ENCODE measurements at places on chromosomes 12 and 14. TPM values are rescaled to one million over a fixed set of nuclear protein-coding genes. Genes with fewer than 3 reads are reported as not detected.

HCAR2 gene
- total RNA-seq, result not detected

DYRK2 gene
- total RNA-seq, result 21.5 TPM

JPH4 gene
- 49.2 TPM for total RNA-seq

FBRSL1 gene
- total RNA-seq, result 58.5 TPM

MORN3 gene
- total RNA-seq, result not detected

MYF5 gene
- total RNA-seq, result not detected

GDF3 gene
- total RNA-seq, result not detected

ADAM20 gene
- total RNA-seq, result 0.51 TPM

GRCh38 chr14:103179094-103179493 is 55.8 kb downstream of the TNFAIP2 start:
- no peaks in the 10 kb centered on the region for H3K27me3 ChIP-seq
- no peak overlapping the region for H3K4me3 ChIP-seq
- H3K36me3 ChIP-seq, result no peaks in the 10 kb centered on the region
- no peaks in the 10 kb centered on the region for H3K4me1 ChIP-seq
- DNase-seq, result no peak
- no peak overlapping the region for H3K27ac ChIP-seq

DNA sequence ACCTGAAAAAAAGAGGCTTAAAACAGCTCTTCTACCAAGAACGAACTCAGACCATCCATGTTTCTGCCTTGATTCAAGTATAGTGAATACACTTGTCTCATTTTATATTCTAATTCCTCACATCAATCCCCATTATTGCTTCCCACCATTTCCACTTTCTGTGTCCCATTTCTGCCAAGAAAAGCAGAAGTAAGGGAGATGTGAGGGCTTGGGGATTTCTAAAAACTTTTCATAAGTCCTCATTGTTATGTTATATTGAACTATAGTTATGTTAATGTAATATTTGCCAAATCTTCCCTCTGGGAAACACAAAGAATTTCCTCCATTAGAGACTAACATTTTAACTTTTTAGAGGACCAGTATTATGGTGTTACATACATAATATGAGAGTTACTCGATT is 48.2 kb upstream of the PSMA6 start:
- H3K27ac ChIP-seq, result no peak overlapping the region
- H3K4me1 ChIP-seq, result no peaks in the 10 kb centered on the region
- no peaks in the 10 kb centered on the region for H3K27me3 ChIP-seq
- no peak for DNase-seq
- no peak overlapping the region for H3K4me3 ChIP-seq
- H3K36me3 ChIP-seq, result no peaks in the 10 kb centered on the region

- peak overlapping the region; percentile 59 for H3K4me3 ChIP-seq
- H3K27ac ChIP-seq, result no peak overlapping the region
- H3K36me3 ChIP-seq, result no peaks in the 10 kb centered on the region
- no peak for DNase-seq
- peaks cover 13% of the 10 kb centered on the region for H3K4me1 ChIP-seq
Observed at GRCh38 chr14:55028066-55028465, 1.0 kb downstream of the SOCS4 start.

DNA sequence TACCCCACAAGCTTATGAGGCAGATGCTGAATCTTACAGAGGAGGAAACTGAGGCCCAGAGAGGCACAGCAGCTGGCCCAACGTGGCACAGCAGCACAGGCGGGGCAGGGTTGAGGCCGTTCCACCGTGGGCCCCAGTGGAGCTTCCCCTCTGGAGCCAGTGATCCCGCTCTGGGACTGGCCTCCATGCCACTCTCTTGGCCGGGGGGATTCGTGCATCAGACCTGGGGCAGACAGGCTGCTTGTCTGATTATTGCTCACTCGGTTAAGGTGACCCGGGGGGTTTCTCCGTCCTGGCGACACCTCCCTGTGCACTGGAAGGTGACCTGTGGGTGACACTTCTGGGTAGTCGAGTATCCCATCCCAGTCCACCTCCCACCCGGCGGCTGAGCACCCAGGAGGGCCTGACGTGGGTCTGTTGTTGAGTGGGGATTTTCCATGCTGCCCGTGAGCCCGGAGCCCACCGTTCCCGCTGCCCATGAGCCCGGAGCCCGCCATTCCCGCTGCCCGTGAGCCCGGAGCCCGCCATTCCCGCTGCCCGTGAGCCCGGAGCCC is 27.8 kb downstream of the NOC4L start:
- no peak overlapping the region for H3K4me3 ChIP-seq
- no peaks in the 10 kb centered on the region for H3K4me1 ChIP-seq
- H3K27ac ChIP-seq, result no peak overlapping the region
- peaks cover 33% of the 10 kb centered on the region for H3K27me3 ChIP-seq
- DNase-seq, result no peak

- no peaks in the 10 kb centered on the region for H3K36me3 ChIP-seq
- no peaks in the 10 kb centered on the region for H3K27me3 ChIP-seq
- no peak for DNase-seq
- peaks cover 4% of the 10 kb centered on the region for H3K4me1 ChIP-seq
- no peak overlapping the region for H3K4me3 ChIP-seq
Observed at GRCh38 chr14:61545726-61546455, 149.4 kb upstream of the HIF1A start.

DNA sequence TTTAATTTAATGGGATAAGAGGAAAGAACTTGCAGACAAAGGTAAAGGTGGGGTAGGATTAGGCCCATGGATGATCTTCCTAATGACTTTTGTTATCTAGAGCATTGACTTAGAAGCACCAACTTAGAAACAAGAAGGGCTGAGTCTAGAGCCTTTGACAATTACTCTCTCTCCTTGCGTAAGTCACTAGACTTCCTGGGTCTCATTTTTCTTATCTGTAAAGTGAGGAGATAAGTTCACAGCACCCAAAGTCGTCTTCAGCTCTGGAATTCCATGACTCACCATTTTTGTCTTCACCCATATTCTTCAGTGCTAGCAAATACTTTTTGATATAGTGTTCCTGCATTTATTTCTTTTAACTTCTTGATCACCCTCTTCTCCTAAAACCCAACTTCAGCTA is 75.7 kb downstream of the SSPN start:
- no peak for DNase-seq
- H3K4me1 ChIP-seq, result no peaks in the 10 kb centered on the region
- peak overlapping the region; percentile 40 for H3K27ac ChIP-seq
- no peaks in the 10 kb centered on the region for H3K27me3 ChIP-seq
- H3K36me3 ChIP-seq, result no peaks in the 10 kb centered on the region
- H3K4me3 ChIP-seq, result no peak overlapping the region

DNA sequence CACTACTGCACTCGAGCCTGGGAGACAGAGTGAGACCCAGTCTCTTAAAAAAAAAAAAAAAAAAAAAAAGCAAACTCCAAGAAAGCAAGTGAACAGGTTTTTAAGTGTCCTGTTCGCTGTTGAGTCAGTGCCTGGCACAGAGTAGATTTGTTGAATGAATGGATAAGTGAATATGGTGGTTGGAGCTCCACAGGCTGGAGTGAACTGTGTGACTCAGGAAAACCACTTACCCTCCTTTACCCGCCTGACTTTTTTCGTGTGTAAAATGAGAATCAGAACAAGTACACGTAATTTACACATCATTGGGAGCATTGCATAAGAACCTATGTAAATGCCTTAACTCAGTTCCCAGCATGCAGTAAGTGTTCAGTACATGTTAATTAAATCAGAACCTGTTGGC is 24.0 kb upstream of the ESRRB start:
- peaks cover 3% of the 10 kb centered on the region for H3K4me1 ChIP-seq
- no peaks in the 10 kb centered on the region for H3K36me3 ChIP-seq
- no peak for DNase-seq
- no peak overlapping the region for H3K4me3 ChIP-seq
- H3K27ac ChIP-seq, result no peak overlapping the region

DNA sequence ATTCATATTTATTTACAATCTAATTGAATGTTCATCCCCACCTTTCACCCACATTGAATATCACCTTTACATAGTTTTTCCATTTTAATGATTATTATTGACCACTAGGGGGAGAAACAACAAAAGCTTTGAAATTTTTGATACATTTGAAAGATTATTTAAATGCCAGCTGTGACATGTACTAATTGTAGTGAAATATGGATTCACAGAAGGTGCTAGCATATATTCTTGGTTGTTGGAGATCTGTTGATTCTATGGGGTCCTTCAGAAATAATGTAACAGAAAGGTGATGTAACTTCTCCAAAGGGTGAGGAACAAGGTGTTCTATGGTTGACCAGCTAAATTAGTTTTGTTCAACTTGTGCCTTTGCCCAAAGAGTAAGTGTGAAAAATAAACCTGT is 22.4 kb upstream of the GPR33 start:
- H3K27me3 ChIP-seq, result no peaks in the 10 kb centered on the region
- DNase-seq, result no peak
- no peaks in the 10 kb centered on the region for H3K36me3 ChIP-seq
- no peaks in the 10 kb centered on the region for H3K4me1 ChIP-seq

- H3K27ac ChIP-seq, result no peak overlapping the region
- peaks cover 6% of the 10 kb centered on the region for H3K4me1 ChIP-seq
- DNase-seq, result no peak
- no peaks in the 10 kb centered on the region for H3K36me3 ChIP-seq
Observed at GRCh38 chr14:95499354-95499750, 17.1 kb downstream of the SYNE3 start.

DNA sequence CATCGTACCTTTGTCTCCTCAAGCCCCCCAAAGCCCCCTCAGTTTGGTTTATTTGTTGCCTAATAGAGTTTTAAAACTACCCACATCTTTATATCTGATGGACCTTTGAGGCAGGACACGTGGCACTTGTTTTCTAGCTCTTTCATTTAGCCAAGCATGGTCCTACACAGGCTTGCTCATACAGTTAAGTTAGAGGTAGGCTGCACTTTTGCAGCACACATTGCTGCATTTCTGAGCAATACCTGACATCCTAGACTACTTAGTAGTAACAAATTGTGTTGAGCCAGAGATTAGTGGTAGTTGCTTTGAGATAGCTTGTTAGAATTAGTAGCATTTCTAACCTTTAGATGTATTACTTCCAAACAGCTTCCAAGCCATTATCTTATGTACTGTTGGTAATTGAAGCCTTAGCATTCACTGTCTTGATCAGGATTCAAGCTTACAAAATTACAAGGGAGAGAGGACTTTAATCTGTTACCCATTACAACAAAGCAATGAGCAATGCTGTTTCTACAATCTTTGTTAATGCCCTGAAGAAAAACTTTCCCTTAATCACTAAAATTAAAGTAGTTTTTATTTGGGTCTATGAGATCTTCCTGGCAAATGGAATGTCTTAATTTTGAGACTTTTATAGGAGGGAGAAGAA is 96.6 kb downstream of the WNK1 start:
- H3K4me1 ChIP-seq, result no peaks in the 10 kb centered on the region
- H3K27ac ChIP-seq, result no peak overlapping the region
- H3K36me3 ChIP-seq, result no peaks in the 10 kb centered on the region
- no peak overlapping the region for H3K4me3 ChIP-seq
- H3K27me3 ChIP-seq, result no peaks in the 10 kb centered on the region

DNA sequence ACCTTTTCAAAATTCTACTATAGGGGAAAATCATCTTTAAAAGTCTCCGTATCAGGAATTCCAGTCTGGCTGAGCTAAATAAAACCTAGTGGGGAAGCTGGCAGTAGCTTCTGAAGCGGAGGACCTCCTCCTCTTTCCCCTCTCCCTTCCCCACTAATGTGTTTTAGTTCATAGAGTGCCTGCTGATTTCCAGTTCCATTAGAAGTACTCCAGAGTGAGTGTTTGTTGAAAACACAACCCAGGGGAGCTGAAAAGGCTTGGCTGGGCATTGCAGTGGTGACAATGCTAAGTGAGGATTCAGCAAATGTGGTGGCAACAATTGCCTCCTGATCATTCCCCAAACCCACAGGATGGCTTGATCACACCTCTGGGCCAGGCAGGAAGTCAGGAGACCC is 144.2 kb upstream of the FRMD6 start:
- no peaks in the 10 kb centered on the region for H3K36me3 ChIP-seq
- H3K4me3 ChIP-seq, result no peak overlapping the region
- H3K4me1 ChIP-seq, result peaks cover 10% of the 10 kb centered on the region
- DNase-seq, result no peak

DNA sequence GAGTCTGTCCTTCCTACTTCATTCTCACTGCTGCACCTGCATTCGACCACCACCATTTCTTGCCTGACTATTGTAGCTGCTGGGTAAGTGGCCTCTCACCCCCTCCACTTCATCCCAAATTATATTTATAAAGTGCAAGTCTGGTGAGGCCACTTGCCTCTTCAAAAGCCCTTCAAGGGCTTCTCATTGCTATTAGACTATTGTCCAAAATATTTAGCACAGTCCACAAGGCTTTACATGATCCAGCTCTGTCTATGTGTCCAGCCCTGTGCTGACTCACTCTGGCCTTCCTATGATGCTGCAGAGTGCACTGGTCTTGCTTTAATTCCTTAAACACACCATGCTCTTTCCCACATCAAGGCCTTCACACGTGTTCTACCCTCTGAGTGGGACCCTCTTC is 46.0 kb downstream of the PAH start:
- no peak overlapping the region for H3K4me3 ChIP-seq
- H3K36me3 ChIP-seq, result no peaks in the 10 kb centered on the region
- H3K4me1 ChIP-seq, result no peaks in the 10 kb centered on the region
- no peak overlapping the region for H3K27ac ChIP-seq
- H3K27me3 ChIP-seq, result no peaks in the 10 kb centered on the region
